ENCODE measurements at places on chromosomes 11 and 22. TPM values are rescaled to one million over a fixed set of nuclear protein-coding genes. Genes with fewer than 3 reads are reported as not detected.

GDPD4 gene
- total RNA-seq = not detected

MGAT3 gene
- 2.9 TPM for total RNA-seq

OR51B2 gene
- 0.78 TPM for total RNA-seq

TMEM86A gene
- 4.7 TPM for total RNA-seq

Measured in body of pancreas (tissue), 4 donors.